ENCODE measurements at places on chromosomes 6 and 20. TPM values are rescaled to one million over a fixed set of nuclear protein-coding genes. Genes with fewer than 3 reads are reported as not detected.

- peak; percentile 18 for DNase-seq
Observed at GRCh38 chr20:25987073-25987927, 290.6 kb upstream of the ZNF337 start.

GRCh38 chr6:3822747-3823445 lies 26.3 kb upstream of the FAM50B start:
- DNase-seq = no peak

DNA sequence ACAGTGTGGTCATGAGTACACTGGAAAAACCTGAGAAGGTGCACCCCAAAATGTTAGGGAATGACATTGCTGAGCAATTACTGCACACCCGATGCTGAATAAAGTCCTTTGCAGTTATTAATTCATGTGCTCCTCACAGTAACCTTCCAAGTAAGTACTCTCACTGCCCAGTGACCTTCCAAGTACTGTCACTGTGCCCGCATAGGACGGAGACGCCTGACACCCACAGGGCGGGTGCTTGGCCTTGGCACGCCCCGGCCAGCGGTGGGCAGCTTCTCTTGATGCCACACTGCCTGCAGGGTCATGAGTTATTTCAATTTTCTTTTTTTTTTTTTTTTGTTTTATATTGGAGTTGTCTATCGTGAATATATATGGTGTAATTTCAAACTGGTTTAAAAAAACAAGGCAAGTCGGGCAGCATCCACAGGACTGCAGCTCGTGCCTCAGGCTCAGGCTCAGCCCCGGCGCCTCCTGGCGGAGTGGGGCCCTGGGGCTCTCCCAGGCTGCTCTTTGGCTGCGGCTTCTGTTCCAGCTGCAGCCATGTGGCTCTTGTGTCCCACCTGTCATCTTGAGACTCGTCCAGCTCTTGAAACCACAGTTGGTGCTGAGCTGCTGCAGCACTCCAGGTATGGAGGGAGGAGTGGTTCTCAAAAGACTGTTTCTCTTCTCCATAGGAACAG lies 27.0 kb downstream of the PNLDC1 start:
- DNase-seq = no peak

DNA sequence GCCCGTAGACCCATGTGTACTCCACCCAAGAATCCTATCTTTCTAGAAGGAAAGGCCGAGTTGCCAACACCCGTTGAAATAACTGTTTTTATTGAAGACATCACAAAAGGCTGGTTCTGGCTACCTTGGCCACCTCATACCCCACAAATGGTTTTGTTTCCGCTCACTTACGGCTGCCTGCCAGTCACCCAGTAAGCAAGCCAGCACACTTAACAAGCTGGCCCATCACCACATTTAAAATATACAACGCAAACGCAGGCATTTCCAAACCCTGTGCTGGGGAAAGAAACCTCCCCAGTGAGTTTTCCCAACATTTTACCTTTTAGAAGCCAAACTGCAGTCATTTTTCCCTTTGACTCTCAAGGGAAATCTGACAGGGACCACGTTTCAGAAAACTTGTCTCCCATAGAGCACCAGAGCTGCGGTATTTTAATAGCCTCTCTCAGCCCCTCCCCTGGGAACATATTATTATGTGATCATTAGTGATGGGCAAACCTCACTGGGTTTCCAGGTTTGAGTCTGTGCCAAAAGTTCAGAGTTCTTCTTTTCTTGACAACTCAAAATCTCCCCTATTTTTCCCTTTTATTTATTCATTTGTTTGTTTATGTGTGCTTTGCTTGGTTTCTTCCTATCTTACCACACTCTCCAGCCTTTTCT lies 36.7 kb upstream of the BMP2 start:
- DNase-seq = no peak

- DNase-seq = no peak
Observed at GRCh38 chr6:72733045-72733444, 111.2 kb downstream of the KCNQ5 start.

- DNase-seq = no peak
Observed at GRCh38 chr20:24799971-24800580, 149.0 kb upstream of the CST7 start.

DNA sequence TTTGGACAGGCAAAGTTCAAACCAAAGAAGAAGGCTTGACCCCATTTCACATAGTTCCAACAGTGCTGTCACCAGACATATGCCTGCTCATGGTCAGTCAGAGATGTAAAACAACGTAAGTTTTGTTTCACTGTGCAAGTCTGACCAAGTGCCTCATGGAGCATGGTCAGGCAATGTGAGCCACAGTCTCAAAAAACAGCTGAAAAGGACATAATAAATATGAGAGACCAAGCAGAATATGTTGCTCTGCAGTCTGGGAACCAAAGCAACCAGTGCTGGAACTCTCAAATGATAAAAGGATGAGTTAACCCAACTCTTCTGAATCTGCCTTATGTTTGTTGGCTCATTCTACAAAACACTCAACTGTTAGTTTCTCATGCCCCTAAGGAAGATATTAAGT lies 39.9 kb upstream of the DST start:
- DNase-seq = no peak

DNA sequence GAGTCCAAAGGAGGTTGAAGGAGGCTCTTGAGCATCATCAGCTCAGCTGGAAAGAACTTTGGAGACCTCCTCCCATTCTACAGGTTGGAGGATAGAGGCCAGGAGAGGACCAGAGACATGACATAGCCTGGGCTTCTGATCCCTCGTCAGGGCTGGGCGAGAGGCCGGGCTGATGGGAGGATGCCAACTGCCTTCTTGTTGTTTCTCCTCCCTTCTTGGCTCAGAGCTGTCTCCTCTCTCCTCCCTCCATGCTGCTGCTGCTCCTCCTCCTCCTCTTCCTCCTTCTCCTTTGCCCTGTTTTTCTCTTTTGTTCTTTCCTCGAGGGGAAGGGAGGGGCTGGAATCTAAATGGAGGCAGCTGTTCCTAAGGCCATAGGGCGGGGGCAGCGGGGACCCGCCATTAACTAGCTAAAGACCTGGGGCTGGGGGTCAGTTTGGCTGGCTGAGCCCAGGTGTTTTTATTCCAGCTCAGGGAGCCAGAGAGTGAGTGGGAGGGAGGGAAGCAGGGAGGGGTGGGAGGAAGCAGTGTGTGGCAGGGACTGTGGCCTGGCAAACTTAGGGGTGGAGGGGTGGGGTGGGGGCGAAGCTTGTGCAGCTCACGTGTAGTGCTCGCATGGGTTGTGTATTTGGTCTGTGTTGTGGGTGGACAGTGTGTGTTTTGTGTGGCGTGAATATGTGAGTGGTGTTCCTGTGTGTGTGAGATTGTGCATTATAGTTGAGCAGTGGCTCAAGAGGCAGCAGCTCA lies 84.8 kb downstream of the CD40 start:
- DNase-seq = no peak

- DNase-seq = no peak
Observed at GRCh38 chr6:34526241-34526972, 29.7 kb downstream of the SPDEF start.

Gene TRIM31
- total RNA-seq = not detected

Gene SSTR4
- total RNA-seq = not detected

Gene PRPF6
- 73.2 TPM for total RNA-seq

Data from HFFc6 (cell line).